ENCODE measurements at places on chromosomes 7 and 10.

DNA sequence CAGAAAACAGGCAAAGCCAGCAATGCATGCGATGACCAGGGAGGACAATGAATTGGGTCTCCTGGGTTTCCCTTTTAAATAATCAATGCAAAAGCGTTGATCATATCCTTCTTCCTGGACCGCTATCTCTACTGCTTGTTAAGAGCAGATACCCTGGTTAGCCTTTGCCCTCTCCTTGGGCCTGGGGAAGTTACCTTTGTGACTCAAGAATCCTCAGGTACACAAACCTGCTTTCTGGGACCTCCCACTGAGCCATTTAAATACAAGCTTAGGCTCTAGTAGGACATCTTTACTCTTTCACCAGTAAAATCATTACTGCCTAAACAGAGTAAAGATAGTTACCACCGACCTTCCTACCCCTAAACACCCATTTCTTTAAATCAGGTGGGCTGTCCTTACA lies 173.9 kb downstream of the WNT2 start:
- no peaks in the 10 kb centered on the region for H3K4me1 ChIP-seq
- DNase-seq = no peak
- H3K27me3 ChIP-seq = no peaks in the 10 kb centered on the region
- no peak overlapping the region for H3K27ac ChIP-seq
- no peaks in the 10 kb centered on the region for H3K36me3 ChIP-seq

DNA sequence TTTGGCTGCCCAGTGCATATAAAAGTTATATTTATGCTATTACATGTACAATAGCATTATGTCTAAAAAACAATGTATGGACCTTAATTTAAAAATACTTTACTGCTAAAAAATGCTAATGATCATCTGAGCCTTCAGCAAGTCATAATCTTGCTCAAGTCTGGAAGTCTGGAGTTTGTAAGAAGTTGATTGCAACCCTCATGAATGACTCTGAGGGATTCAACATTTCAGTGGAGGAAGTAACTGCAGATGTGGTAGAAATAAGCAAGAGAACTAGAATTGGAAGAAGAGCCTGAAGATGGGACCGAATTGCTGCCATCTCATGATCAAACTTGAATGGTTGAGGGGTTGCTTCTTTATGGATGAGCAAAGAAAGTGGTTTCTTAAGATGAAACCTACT lies 13.0 kb upstream of the ADAMTS14 start:
- no peaks in the 10 kb centered on the region for H3K4me1 ChIP-seq
- DNase-seq = no peak
- H3K4me3 ChIP-seq = no peak overlapping the region
- H3K27ac ChIP-seq = no peak overlapping the region
- H3K36me3 ChIP-seq = no peaks in the 10 kb centered on the region
- peaks cover 2% of the 10 kb centered on the region for H3K27me3 ChIP-seq

- H3K27ac ChIP-seq = no peak overlapping the region
- no peak overlapping the region for H3K4me3 ChIP-seq
- no peaks in the 10 kb centered on the region for H3K27me3 ChIP-seq
- no peak for DNase-seq
- H3K4me1 ChIP-seq = peaks cover 99% of the 10 kb centered on the region
Measured at GRCh38 chr10:104324931-104325330, 13.3 kb downstream of the ITPRIP start.

- no peaks in the 10 kb centered on the region for H3K27me3 ChIP-seq
- DNase-seq = no peak
- H3K27ac ChIP-seq = no peak overlapping the region
- no peaks in the 10 kb centered on the region for H3K36me3 ChIP-seq
- no peaks in the 10 kb centered on the region for H3K4me1 ChIP-seq
Measured at GRCh38 chr7:115940460-115941060, 90.0 kb downstream of the TFEC start.

DNA sequence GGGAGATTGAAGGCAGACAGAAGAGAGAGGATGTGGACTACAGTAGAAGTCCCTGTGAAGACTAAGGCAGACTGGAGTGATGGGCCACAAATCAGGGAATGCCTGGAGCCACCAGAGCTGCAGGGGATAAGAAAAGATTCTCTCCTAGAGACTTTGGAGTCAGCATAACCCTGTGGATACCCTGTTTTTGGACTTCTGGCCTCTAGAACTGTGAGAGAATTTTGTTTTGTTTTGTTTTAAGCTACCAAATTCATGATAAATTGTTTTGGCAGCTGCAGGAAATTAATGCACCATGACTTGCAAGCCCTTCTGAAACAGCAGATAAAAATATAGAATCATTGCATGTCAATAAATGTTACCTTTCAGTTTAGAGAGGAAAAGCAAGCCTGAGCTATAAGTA lies 41.3 kb downstream of the INHBA start:
- no peaks in the 10 kb centered on the region for H3K36me3 ChIP-seq
- no peak overlapping the region for H3K27ac ChIP-seq
- DNase-seq = no peak
- no peaks in the 10 kb centered on the region for H3K27me3 ChIP-seq

GRCh38 chr7:85931919-85932318 lies 711.8 kb upstream of the GRM3 start:
- H3K4me1 ChIP-seq = no peaks in the 10 kb centered on the region
- no peaks in the 10 kb centered on the region for H3K27me3 ChIP-seq
- no peak overlapping the region for H3K4me3 ChIP-seq
- H3K27ac ChIP-seq = no peak overlapping the region

- H3K4me3 ChIP-seq = no peak overlapping the region
- no peak for DNase-seq
- no peaks in the 10 kb centered on the region for H3K27me3 ChIP-seq
- H3K27ac ChIP-seq = no peak overlapping the region
- H3K36me3 ChIP-seq = no peaks in the 10 kb centered on the region
Measured at GRCh38 chr7:138387755-138388475, 72.1 kb upstream of the TRIM24 start.

DNA sequence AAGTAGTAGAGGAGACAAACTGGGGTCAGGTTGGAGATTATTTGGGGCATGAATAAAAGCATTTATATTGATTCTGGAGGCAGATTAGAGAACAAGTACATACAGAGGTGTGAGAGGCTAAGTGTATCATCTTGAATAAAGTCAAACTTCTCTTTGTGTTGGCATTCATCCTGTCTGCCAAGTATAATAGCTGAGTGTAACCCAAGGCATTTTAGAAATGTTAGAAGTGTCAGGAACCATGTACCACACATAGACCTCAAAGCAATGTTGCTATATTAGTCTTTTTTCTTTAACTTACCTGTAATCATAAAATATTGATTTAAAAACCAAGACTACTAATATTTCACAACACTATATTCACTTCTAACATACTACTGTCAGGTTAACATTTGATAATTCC lies 56.2 kb upstream of the LRRTM3 start:
- H3K27ac ChIP-seq = no peak overlapping the region
- no peak overlapping the region for H3K4me3 ChIP-seq
- no peaks in the 10 kb centered on the region for H3K27me3 ChIP-seq
- no peaks in the 10 kb centered on the region for H3K4me1 ChIP-seq
- no peaks in the 10 kb centered on the region for H3K36me3 ChIP-seq

- DNase-seq = no peak
- no peaks in the 10 kb centered on the region for H3K4me1 ChIP-seq
- no peak overlapping the region for H3K4me3 ChIP-seq
- H3K27ac ChIP-seq = no peak overlapping the region
Measured at GRCh38 chr10:94098896-94099295, 105.2 kb downstream of the PLCE1 start.

- H3K4me3 ChIP-seq = no peak overlapping the region
- no peaks in the 10 kb centered on the region for H3K4me1 ChIP-seq
- no peak overlapping the region for H3K27ac ChIP-seq
- H3K36me3 ChIP-seq = no peaks in the 10 kb centered on the region
- DNase-seq = no peak
Measured at GRCh38 chr10:125190414-125190813, 30.1 kb upstream of the CTBP2 start.

GRCh38 chr7:18831419-18831818 lies 286.0 kb downstream of the TWIST1 start:
- H3K4me3 ChIP-seq = no peak overlapping the region
- no peaks in the 10 kb centered on the region for H3K36me3 ChIP-seq
- no peak for DNase-seq

DNA sequence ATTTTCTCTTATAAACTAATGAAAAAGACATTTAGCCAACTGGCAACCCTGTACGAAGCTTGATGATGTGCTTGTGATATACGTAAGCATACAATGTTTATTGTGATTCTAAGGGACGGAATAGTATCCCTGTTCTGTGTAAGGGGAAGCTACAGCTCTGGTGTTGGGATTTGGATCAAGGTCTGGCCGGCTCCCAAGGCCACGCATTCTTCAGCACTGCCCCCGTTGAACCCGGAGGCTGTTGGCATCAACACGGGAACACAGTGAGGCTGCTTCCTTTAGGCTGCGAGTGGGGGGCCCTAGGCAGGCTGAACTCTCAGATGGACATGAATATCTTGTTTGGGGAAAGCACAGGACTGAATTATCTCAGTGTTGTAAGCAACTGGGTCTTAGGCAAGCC lies 180.6 kb downstream of the CAMK1D start:
- no peaks in the 10 kb centered on the region for H3K36me3 ChIP-seq
- H3K4me1 ChIP-seq = no peaks in the 10 kb centered on the region
- DNase-seq = no peak

- no peak overlapping the region for H3K27ac ChIP-seq
- no peaks in the 10 kb centered on the region for H3K27me3 ChIP-seq
- no peak for DNase-seq
- H3K4me3 ChIP-seq = no peak overlapping the region
Measured at GRCh38 chr10:105503714-105504113, 862.6 kb downstream of the SORCS3 start.

DNA sequence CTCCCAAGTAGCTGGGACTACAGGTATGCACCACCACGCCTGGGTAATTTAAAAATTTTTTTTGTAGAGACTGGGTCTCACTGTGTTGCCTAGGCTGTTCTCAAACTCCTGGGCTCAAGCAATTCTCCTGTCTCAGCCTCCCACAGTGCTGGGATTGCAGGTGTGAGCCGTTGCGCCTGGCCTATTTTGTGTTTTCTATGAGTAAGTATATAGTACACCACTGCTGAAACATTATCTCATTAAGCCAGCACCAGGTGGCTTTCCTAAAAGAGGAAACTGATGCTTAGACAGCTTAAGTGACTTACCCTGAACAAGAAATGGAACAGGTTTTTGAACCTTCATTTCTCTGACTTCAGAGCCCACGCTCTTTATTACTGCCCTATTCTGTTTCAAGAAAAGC lies 7.8 kb upstream of the PTPN12 start:
- no peak for DNase-seq
- H3K4me3 ChIP-seq = no peak overlapping the region
- H3K36me3 ChIP-seq = no peaks in the 10 kb centered on the region
- H3K4me1 ChIP-seq = no peaks in the 10 kb centered on the region
- H3K27ac ChIP-seq = no peak overlapping the region

DNA sequence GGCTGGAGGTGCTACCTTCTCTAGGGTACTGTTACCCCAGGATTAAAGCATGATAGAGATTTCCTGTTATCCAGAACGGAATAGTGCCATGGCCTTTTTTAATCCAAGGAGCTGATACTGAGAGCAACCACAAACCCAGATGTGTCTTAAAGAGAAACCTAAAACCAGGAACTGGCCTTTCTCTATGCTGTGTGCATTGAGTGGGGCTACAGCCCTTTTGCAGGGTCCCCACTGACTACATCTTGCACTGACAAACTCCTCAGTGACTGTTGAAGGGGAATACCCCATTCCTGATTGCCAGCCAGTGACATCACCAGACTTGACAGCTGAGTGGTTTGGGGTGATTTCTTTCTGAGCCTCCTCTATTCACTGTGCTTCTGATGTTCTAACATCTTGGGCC lies 81.9 kb upstream of the CAPZA2 start:
- no peak overlapping the region for H3K4me3 ChIP-seq
- no peaks in the 10 kb centered on the region for H3K4me1 ChIP-seq
- DNase-seq = no peak
- no peaks in the 10 kb centered on the region for H3K36me3 ChIP-seq
- no peaks in the 10 kb centered on the region for H3K27me3 ChIP-seq

DNA sequence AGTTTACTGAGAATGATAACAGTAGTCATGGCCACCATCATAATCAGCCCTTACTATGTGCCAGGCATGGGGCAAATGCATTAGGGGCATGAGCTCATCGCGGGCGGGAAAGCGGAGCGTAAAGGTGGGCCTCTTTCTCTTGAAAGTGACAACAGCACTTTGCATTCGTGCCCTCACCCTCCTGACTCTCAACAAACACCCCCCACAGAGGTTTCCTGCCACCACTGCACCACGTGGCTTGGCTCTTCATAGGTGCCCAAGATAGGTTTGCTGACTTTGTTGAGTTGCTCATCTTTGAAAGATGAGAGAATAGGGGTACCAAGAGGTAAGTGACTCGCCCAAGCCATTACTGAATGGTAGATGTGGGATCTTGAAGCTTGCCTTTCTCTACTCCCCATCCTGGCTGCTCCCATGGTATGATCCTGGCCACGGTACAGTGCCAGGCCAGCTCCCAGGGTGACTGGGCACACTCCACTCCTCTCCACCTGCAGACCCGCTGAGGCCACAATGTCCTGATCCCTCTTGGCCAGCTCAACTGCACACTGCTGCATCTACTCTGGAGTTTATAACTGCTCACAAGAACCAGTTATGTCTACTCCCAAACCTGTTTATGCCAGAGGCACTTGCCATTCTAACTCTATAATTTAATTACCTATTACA lies 26.0 kb downstream of the SLIT1 start:
- no peak overlapping the region for H3K27ac ChIP-seq
- no peak for DNase-seq
- no peaks in the 10 kb centered on the region for H3K36me3 ChIP-seq

GRCh38 chr10:127159648-127160245 lies 36.6 kb downstream of the INSYN2A start:
- H3K4me1 ChIP-seq = no peaks in the 10 kb centered on the region
- no peak overlapping the region for H3K27ac ChIP-seq
- no peak overlapping the region for H3K4me3 ChIP-seq
- no peak for DNase-seq
- no peaks in the 10 kb centered on the region for H3K27me3 ChIP-seq
- no peaks in the 10 kb centered on the region for H3K36me3 ChIP-seq

DNA sequence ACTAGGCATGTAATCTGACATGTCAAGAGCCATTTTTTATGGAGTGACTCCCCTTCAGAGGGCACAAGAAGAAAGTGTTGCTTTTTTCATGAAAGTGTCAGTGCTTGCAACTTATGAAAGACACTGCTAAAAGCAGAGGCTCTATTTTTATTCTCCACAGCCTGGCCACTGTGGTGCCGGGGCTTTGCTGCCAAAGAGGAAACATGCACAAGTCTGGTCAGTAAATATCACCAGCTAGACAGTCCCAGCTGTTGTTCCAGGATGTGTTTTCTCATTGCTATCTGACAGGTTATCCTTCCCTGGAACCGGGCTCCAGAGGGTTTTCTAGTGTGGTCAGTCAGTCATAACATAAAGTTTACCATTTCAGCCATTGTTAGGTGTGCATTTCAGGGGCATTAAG lies 180.7 kb upstream of the PITRM1 start:
- H3K27ac ChIP-seq = no peak overlapping the region
- H3K4me1 ChIP-seq = no peaks in the 10 kb centered on the region
- no peaks in the 10 kb centered on the region for H3K36me3 ChIP-seq
- H3K27me3 ChIP-seq = no peaks in the 10 kb centered on the region
- no peak for DNase-seq
- H3K4me3 ChIP-seq = no peak overlapping the region
